CD4-positive, alpha-beta T cell treated with Interleukin-6 for 4 hours (primary cell): ENCODE measurements at places on chromosomes 3 and 15.

DNA sequence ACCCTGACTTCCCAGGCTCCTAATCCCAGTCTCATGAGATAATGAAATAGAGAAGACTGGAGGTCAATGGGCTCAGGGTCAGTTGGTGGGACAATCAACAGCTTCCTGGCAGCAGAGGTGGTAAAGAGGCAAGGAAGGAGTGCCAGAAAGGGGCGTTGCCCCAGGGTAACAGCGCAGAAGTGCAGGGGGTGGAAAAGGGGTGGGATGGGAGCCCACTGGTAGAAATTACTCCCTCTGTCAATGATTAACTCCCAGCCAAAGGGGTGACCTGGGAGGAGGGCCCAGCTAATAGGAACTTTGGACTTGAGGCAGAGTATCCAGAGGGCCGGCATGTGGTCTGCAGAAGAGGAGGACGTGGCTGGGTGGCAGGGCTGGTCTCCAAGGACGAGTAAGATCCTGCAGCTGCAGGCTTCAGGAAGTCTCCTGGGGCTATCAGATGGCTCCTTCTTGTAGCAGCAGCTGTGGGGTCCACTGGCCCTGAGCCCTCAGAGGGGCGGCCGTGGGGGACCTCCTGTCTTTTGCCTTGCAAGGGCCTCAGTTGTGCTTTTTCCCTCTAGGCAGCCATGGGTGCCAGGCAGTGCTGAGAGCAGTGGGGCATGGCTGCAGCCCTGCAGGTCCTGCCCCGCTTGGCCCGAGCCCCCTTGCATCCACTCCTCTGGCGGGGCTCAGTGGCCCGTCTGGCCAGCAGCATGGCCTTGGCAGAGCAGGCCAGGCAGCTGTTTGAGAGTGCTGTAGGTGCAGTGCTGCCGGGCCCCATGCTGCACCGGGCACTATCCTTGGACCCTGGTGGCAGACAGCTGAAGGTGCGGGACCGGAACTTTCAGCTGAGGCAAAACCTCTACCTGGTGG lies 2.3 kb downstream of the GLYCTK start:
- no peak for DNase-seq

GRCh38 chr3:20405744-20406143 lies 219.7 kb upstream of the SGO1 start:
- DNase-seq, result no peak

- no peak for DNase-seq
Measured at GRCh38 chr3:136042608-136043221, 77.2 kb downstream of the PPP2R3A start.

DNA sequence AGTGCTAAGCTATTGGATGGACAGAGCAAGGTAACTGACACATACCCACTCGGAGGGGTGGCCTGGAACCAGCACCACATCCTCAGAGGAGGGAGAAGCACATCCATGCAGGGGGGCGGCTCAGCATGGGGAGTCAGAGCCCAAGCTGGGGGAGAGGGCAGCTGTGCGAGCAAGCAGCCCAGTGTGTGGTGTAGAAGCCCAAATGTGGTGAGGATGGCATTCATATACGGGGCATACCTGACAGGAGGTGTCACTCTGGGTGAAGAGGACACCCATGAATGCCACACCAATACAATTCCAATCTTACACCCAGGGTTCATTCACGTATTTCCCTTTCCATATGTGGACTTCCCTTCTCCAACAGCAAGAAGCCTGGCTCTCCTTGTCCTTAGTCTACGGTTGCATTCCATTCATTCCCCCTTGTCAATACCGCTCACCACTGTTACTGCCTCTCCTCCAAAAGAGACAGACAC lies 58.7 kb upstream of the ACAN start:
- no peak for DNase-seq

GRCh38 chr3:10283638-10284037 lies 9.1 kb downstream of the GHRL start:
- DNase-seq, result no peak

- DNase-seq, result no peak
Measured at GRCh38 chr3:53187430-53187829, 26.4 kb downstream of the PRKCD start.

GRCh38 chr3:37171144-37171543 lies 3.2 kb downstream of the LRRFIP2 start:
- no peak for DNase-seq

- DNase-seq, result no peak
Measured at GRCh38 chr3:142817897-142818296, 71.0 kb downstream of the PCOLCE2 start.

DNA sequence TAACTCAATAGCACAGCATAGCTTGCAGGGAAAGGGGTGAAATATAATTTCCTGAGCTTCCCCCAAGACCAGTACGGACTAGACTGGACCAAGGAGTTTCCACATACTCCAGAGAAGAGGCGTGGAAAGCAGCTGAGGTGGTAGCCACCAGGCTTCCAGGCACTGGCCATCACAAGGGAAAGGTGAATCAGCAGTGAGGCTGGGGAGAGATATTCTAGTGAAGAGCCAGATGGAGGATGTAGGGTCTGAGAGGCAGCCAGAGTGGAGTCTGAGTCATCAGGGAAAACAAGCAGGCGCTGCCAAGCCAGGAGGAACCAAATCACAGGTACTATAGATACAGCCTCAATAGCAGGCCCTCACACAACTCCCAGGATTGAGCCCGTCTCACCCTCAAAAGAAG lies 9.6 kb upstream of the RASA2 start:
- no peak for DNase-seq

- DNase-seq, result no peak
Measured at GRCh38 chr3:71628522-71628921, 45.0 kb upstream of the FOXP1 start.

DNA sequence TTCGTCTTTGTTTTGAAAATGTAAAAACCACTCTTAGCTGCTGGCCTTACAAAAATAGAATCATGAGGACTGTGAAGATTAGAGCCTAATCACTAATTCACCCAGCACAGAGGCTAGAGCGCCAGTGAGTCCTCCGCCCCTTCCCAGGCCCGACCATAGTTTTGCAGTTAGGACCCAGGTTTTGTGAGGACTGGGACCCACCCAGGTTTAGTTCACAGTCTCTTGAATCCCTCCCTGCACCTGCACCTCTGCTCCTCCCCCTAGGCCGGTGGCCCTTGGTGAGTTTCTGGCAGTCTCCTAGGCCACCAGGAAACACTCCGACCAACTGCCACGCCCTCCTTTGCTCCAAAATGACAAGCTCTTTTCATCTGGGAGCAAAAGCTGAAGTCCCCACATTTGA lies 136.0 kb upstream of the CCDC54 start:
- DNase-seq, result peak; percentile 7

DNA sequence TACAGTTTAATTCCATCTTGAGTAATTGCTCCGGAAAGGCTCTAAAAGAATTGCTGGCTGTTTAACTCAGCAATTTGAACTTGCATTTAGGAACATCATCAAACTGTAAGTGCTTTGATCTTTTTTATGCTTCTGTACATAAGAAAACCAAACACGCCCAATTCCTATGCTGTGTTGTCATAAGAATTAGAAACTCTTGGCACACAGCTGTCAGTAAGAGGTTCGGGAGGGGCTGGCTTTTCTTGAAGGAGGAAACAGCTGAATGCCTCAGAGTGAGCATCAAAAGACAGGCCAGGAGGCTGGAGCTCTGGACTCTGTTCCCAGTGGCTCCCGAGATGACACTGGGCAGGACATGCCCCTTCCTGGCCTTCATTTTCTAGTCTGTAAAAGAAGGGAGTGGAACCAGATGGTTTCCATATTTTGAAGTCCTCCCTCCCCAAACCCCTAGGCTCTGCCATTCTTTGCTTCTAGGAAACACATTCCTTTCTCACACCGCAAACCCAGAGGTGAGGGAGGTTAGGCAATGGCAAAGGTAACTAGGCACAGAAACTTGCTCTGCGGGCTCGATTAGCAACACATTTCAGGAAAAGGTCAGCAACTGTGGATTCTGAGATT lies 73.7 kb upstream of the DLG1 start:
- no peak for DNase-seq

DNA sequence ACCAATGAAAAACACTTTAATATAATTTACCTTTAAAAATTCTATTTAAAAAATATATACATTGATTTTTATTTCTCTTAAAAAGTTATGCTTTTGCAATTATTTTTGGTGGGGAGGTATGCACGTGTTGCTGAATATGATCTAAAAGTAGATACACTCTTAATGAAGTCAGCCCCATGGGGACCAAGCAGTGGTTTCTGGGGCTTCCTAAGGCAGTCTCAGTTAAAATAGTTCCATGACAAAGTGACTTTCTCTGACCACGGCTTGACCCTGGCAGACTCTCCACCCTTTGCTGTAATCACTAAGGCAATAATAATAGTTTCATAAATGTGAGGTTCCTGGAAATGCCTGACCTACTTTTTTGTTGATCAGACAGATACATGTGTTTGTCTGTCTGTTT lies 50.4 kb downstream of the CCR4 start:
- DNase-seq, result no peak

DNA sequence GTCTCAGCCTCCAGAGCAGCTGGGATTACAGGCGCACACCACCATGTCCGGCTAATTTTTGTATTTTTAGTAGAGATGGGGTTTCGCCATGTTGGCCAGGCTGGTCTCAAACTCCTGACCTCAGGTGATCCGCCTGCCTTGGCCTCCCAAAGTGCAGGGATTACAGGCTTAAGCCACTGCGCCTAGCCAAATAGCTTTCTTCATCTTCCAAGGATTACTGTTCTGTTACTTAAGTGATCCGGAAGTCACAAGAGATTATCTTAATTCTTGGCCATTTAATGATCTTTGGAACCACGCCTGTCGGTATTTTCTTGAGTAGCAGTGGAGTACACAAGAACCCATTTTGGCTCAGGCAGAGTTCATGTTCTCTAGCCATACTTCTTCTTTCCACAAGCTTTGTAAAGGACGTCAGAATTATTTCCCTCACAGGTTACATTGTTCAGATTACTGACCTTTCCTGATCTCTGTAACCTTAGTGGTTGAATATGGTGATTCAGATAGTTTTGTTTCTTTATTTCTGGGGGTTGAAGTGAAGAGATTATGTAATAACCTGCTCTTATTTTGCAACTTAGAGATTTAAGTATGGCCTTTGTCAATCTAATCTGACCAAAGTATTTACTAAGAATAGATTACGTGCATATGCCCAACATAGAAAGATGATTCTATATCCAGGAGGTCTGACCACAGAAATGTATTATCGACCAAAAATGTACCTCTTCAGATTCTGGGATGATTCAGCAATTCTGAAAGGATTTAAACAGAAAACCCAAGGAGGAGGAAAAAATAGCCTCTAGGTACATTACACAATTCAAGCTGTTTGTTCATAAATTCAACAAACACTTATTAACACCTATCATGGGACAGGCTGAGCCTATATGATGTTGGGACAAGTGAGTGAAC lies 132.2 kb downstream of the GREM1 start:
- no peak for DNase-seq

- no peak for DNase-seq
Measured at GRCh38 chr3:195007766-195008165, 263.2 kb downstream of the XXYLT1 start.

- DNase-seq, result no peak
Measured at GRCh38 chr3:58989163-58989562, 60.7 kb downstream of the CFAP20DC start.

DNA sequence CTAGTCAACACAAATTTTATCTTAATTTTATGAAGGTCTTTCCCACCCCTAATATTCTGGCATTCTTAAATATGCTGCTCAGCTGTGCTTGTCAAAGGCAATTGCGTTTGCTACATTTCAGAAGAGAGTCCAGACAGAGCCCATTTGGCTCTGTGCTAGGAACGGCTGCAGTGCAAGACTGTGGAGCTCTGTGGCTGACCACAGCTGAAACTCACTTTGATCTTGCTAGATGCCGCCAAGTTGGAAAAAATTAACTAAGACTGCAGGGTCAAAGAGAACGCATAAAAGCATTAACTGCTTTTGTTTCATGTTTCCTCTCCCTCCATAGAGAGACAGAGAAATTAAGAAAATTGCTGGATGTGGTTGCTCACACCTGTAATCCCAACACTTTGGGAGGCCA lies 7.6 kb upstream of the PPP1R2 start:
- no peak for DNase-seq

DNA sequence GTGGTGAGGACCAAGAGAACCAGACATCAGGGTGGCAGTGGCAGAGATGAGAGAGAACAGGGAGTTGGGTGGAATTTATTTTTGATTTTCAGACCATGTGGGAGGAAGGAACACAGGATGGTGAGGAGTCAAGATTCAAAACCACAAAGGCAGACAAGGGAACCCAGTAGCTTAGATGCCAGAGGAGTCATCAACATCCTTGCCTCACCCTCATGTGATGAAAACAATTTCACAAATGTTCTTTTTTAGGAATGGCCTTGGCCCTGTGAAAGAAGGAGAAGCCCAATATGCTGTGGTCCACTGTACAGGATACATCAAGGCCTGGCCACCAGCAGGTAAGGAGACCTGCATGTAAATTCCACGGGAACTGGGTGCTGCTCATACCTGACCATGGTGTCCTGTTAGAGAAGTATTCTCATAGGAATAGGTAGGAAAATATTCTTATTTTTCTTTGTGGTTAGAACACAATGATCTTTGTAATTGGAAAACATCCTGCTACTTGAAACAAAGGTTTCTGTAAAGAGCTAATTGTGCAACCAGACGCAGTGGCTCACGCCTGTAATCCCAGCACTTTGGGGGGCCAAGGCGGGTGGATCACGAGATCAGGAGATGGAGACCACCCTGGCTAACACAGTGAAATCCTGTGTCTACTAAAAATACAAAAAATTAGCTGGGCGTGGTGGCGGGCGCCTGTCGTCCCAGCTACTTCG lies 110.0 kb downstream of the ARNT2 start:
- DNase-seq, result no peak

DNA sequence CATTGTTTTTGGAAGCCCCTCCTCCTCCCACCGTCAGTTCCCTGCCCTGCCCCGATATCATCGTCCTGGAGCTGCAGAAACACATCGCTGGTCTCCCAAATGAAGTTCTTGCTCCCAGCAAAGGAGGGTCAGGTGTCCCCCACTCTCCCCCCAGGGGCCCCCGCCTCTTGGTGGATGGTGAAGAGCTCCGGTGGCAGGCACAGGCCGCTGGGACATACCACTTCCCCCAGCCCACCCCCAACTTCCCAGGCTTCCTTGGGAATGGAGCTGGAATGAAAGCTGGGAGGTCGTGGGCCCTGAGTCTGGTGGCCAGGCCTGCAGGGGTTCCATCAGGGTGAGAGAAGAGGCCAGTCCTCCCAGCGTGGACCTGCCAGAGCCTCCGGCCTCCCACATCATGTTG lies 137.7 kb downstream of the CHSY1 start:
- DNase-seq, result no peak

GRCh38 chr15:77168141-77168540 lies 97.2 kb upstream of the TSPAN3 start:
- no peak for DNase-seq

DNA sequence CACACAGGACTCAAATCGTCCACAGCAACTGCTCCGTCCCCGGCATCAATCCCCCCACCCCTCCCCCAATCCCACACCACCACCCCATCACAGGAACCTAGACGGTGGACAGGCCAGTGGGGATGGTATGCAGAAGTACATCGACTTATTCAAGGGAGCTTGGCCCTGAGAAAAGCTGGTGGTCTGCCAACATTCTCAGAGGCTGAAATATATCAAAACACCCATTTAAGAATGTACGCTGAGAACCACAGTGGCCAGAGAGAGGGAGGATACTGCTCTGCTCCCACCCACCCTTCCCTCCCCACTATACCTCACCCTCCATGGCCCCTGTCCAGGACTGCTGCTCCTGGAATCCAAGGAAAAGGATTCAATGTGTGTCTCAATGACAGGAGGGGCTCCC lies 12.4 kb upstream of the USP3 start:
- no peak for DNase-seq

- DNase-seq, result peak; percentile 55
Measured at GRCh38 chr3:71430941-71431552, 152.5 kb downstream of the FOXP1 start.
